Cortex of kidney (tissue), 1 donor: ENCODE measurements at places on chromosomes 2 and 18.

- no peak for DNase-seq
Observed at GRCh38 chr18:40313030-40313642, 1641.9 kb upstream of the PIK3C3 start.

- DNase-seq: no peak
Observed at GRCh38 chr2:175567435-175568061, 386.0 kb upstream of the ATP5MC3 start.

DNA sequence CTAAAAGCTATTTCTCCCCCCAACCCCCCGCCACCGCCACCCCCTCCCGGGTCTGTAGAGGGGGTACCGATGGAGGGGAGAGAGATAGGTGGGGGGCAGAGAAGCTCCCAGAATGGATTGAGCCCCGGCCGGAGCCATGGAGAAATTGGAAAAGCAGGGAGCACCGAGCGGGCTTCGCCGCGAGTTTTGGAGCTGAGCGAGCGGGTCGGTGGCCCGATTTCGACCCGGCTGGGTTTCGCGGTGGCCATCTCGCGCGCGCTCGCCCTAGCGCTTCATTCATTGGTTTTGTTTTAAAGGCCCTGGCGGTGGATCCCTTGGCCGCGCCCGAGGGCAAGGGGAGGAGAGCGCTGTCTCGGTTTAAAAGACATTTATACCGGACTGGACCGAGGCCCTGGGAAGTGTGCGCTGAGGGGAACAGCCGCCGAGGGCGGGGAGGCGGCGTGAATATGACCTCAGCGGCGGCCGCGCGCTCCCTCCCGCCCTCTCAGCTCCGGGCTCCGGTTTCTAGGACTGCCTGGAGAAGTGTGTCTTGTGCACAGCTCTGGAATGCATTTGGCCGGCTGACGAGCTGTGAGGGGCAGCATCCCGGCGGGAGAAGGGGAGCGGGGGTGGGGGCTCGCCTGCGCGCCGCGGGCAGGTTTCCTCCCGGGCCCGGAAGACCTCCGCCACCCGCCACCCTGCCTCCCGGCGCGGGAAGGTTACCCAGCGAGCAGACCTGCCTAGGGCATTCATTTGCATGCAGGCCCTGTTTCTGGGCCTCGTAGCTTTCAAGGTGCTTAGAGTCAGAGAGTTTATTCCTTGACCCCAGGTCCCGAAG, 1.7 kb upstream of the SMAD7 start:
- DNase-seq: no peak

- no peak for DNase-seq
Observed at GRCh38 chr2:60483401-60483800, 70.1 kb downstream of the BCL11A start.

GRCh38 chr2:64989982-64990614, 899 bp downstream of the SLC1A4 start:
- DNase-seq: no peak

DNA sequence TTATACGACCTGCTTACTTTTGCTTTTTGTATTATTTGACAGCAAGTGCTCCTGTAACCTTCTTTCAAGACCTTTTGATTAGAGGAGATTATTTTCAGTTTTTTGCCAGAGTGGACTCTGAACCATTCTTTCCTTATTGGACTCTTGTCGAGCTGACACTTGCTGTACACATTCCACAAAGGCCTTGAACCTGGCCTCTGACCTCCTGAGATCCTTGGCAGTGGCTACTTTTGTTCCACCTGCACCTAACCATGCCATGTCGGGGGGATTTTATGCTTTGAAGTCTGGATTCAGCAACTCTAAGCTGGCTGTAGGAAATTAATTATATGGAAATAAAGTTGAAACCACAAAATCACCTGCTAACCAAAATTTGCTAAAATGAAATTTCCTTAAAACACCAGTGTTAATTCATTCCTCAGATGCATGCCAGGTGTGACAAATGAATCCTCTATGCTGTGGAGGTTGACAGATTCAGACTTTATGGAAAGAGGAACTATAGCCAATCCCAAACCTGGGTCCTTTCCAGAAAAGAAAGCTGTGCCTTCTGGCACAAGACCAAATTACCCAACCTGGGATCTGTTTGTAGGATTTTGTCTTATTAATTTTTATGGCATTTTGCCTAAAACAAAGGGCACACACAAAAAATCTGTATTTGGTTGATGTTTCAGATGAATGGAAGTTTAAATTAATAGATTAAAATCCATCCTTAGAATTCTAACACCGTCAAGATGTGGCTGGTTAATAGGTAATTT, 110.4 kb downstream of the CDC42EP3 start:
- no peak for DNase-seq

- DNase-seq: no peak
Observed at GRCh38 chr2:71669058-71669456, 215.7 kb downstream of the DYSF start.

- DNase-seq: no peak
Observed at GRCh38 chr2:11250400-11251196, 93.8 kb downstream of the ROCK2 start.

DNA sequence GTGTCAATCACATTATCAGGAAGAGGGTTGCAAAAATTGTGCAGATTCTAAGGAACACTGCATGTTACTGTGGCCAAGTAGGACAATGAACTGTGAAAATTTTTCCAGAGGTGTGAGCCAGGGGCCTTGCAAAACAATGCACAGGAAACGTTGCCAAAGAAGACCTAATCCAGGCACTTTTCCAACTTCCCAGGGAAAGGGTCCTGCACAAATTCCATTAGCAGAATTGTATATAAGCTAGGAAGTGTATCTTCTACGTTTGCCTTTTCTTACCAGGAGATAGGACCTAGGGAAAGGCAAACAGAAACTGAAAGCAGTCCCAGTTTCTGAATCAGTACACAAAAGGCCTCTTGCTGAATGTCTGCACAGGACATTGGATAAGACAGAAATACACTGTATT, 1888.3 kb upstream of the CELF4 start:
- DNase-seq: no peak

GRCh38 chr2:152606081-152606480, 111.2 kb downstream of the PRPF40A start:
- DNase-seq: no peak

DNA sequence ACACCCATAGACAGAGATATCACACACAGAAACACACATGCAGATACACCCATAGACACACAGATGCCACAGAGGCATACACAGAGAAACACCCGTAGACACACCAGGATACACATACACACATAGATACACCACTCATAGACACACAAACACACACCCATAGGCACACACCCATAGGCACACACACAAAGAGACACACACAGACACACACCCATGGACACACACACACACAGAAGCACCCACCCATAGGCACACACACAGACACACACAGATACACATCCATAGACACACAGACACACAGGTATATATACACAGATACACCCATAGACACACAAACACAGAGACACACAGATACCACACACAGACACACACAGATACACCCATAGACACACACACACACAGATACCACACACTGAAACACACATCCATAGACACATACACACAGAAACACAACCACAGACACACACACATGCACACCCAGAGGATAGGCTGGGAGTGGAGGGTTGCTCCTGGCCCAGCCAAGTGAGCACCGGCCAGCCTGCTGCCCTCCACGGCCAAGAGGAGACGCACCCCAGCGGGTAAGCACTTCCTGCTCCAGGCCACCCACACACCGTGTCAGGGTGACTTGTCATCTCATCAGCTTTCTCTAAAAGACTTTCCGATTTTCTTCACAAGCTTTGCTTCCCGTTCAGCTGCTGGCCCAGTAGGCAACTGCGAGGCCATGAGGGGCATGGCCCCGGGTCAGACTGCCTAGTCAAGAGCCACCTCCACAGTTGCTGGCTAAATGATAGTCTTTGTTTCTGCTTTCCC, 14.1 kb upstream of the CNNM3 start:
- DNase-seq: no peak
